NCI-H187 (cell line): ENCODE measurements at places on chromosomes 7 and 10.

DNA sequence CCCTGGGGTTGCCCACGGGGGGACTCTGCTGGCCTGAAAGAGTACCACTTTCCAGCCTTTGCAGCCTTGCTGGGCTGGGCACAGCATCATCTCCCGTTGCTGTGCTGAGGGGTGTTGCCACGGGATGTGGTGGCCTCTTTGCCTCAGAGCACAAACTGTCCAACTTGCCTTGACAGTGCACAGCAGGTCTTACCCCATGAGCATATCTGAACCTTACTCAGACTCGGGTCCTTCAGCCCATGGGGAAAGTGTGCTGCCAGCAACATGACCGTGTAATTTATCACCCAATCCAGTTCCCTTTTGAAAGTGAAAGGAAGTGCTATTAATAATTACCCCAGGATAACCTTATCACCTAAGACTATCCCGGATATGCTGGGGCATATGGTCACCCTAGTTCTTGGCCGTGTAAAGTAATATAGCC lies 46.8 kb downstream of the TBXAS1 start:
- DNase-seq, result no peak

GRCh38 chr7:135672560-135673359 lies 10.4 kb downstream of the STMP1 start:
- peak; percentile 16 for DNase-seq

GRCh38 chr7:92633211-92633906 lies 43.2 kb upstream of the FAM133B start:
- no peak for DNase-seq

DNA sequence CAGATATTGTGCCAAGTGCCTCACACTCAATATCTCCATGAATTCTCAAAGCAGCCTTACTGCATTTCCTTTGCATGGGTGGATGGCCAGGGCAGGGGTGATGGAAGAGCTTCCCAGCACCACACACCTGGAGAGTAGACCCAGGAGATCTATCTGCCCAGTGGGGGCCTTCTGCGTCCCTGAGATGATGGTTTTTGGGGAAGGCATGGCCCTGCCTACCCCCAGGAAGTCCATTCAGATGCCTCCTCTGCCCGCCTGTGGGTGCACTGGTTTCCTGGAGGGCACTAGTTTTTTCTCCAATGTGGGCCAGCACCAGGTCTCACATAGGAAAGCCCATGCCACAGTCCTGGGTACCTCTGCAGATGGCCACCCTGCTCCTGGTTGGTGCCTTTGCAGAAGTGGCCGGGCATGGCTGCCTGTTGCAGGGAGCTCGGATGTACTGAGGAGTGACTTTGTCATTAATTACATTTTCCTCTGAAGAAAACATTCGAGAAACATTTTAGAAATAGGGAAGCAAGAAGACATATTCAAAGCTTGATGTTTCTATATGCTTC lies 28.2 kb upstream of the ZNF488 start:
- DNase-seq, result no peak

- DNase-seq, result no peak
These were observed 243.8 kb downstream of the TCERG1L start for GRCh38 chr10:131067690-131068089.

GRCh38 chr7:80771523-80771922 lies 133.1 kb downstream of the CD36 start:
- DNase-seq, result no peak

GRCh38 chr7:133367561-133367960 lies 114.7 kb downstream of the EXOC4 start:
- DNase-seq, result no peak

DNA sequence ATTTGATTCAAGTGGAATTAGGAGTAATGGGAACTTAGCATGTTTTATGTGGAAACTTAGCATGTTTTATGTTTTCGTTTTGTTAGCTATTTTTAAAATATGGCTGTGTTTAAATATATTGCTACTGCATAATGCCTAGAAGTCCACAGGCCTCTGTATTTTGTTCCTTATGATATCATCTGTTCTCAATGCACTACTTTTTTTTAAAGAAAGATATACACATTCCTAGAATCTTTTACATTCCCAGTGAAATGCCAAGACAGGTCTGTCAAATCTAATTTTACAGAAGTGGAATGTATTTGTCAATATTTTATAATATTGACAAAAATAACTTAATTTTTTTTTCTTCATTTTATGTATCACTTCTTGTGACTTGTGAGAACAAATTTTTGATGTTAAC lies 51.6 kb downstream of the ST7 start:
- no peak for DNase-seq

GRCh38 chr7:36295090-36295489 lies 94.6 kb upstream of the ANLN start:
- DNase-seq, result no peak

GRCh38 chr7:102833343-102833742 lies 79.5 kb upstream of the LRRC17 start:
- no peak for DNase-seq

GRCh38 chr10:28381903-28382347 lies 79.1 kb upstream of the MPP7 start:
- DNase-seq, result peak; percentile 37

DNA sequence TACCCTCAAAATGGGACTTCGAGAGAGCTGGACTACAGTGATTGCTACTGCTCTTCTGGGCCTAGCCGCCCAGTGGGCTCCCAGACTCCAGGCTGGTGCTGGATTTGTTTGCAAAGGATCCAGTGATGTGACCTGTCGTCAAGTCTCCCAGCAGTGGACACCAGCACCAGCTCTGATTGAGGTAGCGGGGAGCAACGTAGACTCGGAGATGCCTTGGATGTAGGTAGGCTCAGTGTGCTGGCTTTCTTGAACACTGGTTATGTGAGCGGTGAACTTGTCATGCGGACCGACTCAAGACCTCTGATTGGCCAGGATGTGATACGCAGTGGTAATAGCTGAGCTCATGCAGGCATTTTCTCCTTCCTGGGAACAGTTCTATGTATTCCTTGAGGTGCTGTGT lies 19.4 kb downstream of the AKR1C2 start:
- no peak for DNase-seq

DNA sequence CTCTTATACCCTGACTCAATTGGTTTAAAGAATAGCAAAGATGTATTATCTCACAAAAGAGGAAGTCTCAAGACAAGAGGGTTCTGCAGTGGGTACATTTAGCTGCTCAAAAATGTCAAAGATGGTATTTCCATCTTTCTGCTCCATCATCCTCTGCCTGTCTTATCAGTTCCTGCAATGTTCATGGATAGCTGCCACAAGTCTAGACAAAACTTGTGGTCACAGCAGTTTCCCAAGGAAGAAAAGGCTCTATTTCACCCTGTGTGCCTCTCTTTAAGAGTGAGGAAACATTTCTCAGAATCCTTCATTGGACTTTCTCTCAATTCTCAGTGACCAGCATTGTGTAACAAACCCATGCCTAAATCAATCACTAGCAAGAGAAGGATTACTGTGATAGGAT lies 634.2 kb upstream of the AUTS2 start:
- no peak for DNase-seq

DNA sequence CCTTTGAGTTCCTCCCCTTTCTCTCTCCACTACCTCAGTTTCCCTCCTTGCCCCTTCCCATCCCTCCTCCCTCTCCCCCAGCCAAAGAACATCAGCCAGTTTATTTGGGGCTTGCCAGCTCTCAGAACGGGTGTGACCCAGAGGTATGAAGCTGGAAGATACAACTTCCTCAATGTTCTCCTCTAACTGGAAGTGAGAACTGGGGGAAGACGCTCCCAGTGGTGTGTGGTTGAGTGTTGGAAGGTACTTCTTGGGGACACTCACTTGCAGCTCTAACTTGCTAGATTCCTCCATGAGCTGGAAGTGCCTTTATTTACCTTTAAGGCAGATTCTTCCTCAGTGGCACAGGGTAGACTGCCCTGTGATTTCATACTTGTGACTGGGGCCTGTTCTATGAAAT lies 110.5 kb upstream of the HABP2 start:
- no peak for DNase-seq

DNA sequence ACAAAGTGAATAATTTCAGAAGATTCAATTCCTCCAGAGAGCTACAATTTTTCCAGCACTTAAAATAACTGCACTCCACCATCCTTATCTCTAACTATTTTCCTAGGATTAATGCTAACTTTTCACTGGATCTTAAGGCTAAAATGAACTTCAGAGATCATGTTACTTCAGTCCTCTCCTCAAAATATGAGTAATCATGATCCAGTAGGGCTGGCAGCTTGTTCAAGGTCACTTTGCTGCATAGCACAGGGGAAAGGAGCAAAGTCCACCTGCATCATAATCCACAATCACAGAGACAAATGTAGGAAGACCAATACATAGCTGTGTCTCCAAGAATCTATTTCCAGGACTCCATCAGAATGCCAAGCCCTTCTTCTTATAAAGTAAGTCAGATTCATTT lies 150.3 kb downstream of the LRRTM3 start:
- no peak for DNase-seq

DNA sequence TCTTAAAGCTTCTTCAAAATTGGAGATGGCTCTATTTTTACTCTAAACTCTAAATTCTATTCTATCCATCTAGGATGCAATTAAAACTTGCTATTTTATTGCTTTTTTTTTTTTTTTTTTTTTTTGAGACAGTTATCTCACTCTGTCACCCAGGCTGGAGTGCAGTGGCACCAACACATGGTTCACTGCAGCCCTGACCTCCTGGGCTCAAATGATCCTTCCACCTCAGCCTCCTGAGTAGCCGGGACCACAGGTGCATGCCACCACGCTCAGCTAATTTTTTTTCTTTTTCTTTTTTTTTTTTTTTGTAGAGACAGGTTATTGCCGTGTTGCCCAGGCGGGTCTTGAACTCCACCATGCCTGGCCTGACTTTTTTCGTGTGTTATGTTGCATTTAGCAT lies 41.2 kb downstream of the DNAJC1 start:
- no peak for DNase-seq

- DNase-seq, result no peak
These were observed 340.3 kb downstream of the FRMD4A start for GRCh38 chr10:13990392-13990805.

DNA sequence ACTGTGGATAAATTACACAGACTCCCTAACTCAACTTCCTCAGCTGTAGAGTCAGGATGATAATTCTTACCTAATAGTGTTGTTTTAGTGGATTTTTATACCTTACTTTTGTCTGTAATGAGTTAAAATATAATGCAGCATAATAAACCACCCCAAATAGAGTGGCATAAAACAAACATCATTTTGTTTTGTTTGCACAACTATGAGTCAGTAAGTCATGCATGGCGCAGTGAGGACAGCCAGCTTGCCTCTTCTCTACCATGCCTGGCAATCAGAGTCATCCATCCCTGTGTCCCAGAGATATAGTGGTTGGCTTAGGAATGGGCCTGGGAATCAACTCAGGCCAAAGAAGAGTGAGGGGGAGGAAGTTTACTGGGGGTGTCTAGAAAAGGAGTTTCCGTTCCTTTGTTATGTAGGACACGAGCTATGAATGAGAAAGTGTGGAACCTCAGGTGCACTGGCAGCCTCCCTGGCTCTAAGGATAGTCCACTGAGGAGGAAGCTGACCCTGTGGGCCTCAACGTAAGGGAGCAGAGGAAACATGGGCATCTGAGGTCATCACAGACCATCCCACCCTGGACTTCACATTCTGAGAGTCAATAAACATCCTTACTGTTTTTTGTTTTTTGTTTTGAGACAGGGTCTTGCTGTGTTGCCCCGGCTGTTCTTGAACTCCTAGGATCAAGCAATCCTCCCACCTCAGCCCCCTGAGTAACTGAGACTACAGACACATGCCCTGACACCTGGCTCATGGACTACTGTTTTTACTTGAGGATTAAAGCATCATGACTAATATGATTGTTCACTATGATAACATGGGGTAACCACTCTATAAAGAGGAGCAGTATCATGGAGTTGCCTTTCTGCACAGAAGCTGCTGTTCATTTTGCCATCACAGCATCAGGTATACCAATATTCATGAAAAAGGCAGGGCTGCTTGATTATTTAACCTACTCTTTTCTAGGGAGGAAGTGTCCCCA lies 21.0 kb upstream of the GRB10 start:
- DNase-seq, result no peak

DNA sequence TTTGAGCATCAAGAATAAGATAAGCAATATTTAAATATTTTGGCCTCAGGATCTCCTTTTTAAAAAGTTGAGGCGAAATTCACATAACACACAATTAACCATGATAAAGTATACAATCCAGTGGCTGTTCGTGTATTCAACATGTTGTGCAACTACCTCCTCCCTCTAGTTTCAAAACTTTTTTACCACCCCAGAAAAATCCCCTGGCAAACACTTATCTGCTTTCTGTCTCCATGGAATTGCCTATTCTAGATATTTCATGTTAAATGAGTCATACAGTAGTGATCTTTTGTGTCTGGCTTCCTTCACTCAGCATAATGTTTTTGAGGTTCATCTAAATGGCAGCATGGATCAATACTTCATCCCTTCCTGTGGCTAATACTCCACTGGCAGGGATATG lies 31.8 kb upstream of the IL15RA start:
- DNase-seq, result no peak

DNA sequence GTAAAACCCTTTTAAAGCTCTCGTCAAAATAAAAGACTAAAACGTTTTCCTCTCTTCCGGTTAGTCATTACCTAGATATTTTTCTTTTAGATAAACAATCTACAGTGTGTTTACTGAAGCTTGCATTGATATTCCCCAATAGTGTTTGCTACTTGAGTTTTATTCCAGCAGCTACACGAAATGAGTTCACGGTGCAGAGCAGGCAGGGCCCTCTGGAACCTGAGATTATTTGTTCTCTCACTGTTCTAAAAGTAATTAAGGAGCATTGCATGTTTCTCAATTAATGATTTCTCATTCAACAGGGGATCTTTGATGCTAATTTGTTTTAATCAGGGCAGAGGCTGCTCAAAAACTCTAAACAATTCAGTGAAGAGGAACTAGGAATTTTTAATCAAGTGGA lies 319.7 kb downstream of the GFRA1 start:
- no peak for DNase-seq

DNA sequence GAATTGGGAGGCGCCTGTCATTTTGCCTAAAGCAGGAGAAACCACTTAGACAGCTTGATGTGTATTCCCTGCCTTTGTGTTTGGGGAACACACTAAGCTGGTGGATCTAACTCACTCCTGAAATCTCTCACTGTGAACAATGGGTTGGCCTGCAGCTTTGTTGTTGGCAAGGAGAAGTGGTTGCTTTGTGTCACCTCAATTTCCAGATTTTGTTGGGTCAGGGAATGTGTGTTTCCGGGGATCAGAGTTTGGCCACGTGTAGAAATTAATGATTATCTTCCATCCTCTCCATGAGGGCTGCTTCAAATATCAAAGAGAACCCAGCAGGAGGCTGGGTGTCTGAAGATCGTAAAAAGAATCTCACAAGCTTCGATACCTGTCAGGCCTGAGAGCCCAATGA lies 27.8 kb downstream of the A1CF start:
- DNase-seq, result no peak

- no peak for DNase-seq
These were observed 34.2 kb upstream of the FAM180A start for GRCh38 chr7:135782801-135783200.

GRCh38 chr7:98303906-98304305 lies 22.4 kb downstream of the BRI3 start:
- DNase-seq, result no peak

- DNase-seq, result no peak
These were observed 38.4 kb downstream of the SLC39A12 start for GRCh38 chr10:17989908-17990767.

DNA sequence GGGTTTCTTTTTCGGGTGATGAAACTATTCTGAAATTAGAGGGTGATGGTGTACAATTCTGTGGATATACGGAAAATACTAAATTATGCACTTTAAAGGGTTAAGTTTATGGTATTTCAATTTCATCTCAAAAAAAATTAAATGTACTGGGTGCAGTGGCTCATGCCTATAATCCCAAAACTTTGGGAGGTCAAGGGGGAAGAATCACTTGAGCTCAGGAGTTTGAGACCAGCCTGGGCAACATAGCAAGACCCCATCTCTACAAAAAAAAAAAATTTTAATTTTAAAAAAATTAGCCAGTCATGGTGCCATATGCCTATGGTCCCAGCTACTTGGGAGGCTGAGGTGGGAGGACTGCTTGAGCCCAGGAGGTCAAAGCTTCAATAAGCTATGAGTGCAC lies 57.0 kb downstream of the SMURF1 start:
- DNase-seq, result no peak
